HuH-7 (cell line): ENCODE measurements at places on chromosomes 13 and 19.

- DNase-seq: no peak
Measured at GRCh38 chr19:32396046-32396652, 9.4 kb upstream of the DPY19L3 start.

DNA sequence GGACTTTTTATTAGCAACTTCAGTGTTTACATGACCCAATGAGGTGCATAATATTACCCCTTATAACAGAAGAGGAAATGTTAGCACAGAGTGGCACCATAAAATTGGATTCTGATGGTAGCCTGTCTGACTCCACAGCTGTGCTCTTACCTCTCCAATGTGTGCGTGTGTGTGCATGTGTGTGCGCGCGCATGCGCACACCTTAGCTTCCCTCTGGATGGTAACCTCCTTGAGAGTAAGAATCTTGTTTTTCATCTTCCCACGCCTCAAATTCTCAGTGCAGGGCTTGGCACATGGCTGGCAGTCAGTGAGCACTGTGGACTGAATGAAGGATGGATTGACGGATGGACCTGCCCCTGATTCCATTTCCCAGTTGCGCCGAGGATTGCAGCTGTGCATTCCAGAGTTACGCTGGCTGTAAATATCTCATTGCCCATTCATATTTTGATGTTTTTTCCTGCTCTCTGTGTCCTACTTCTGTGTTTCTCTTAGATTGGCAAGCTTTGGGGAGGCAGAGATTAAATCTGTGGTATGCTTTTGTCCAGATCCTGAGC lies 99.2 kb upstream of the WASF3 start:
- no peak for DNase-seq

GRCh38 chr19:12930002-12930645 lies 3.4 kb downstream of the FARSA start:
- no peak for DNase-seq

DNA sequence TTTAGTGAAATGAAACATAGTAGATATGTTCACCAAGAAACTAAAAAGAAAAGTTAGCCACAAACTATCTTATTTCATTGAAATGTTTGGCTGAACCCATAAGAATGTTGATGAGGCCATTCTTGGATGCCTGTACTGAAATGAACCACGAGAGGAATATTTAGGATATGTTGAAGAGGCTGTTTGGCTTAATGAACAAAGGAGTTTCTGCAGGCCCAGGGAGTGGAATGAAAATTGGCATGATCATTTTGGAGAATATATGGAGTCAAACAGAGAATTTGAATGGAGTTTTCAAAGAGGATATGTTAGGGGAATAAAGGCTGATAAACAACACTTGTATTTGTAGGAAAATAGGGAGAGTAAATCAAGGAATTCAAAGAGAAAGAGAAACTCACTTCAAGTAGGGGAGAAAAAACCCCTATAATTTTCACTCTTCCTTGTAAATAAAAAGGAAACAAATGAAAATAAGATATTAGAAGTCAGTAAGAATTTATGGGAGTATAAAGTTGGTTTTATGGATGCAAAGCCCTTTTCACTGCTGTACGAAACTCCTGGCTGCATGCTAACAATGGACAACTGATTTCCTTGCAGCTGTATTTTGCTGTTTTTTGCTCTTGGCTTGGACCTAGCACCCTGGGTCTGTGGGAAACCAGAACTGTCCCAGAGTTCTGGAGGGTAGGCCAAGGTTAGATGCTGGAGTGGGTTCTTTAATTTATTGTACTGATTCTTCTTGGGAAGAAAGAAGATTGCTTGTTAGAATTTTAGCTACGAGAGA lies 36.5 kb downstream of the KL start:
- no peak for DNase-seq

DNA sequence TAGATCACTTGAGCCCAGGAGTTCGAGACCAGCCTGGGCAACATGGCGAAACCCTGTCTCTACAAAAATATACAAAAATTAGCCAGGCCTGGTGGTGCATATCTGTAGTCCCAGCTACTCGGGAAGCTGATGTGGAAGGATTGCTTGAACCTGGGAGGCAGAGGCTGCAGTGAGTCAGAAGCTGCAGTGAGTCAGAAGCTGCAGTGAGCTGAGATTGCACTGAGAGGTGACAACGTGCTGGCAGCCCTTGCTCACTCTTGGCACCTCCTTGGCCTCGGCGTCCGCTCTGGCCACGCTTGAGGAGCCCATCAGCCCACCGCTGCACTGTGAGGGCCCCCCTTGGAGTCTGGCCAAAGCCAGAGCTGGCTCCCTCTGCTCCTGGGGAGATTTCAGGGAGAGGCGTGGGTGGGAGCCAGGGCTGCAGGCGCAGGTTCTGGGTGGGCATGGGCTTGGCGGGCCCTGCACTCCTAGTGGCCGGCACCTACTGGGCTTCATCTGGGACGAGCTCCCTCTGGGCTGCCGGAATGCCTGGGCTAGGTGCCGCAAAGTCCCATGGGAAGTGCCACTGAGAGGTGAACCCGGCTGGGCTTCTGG lies 39.5 kb upstream of the RPL21 start:
- DNase-seq: no peak

DNA sequence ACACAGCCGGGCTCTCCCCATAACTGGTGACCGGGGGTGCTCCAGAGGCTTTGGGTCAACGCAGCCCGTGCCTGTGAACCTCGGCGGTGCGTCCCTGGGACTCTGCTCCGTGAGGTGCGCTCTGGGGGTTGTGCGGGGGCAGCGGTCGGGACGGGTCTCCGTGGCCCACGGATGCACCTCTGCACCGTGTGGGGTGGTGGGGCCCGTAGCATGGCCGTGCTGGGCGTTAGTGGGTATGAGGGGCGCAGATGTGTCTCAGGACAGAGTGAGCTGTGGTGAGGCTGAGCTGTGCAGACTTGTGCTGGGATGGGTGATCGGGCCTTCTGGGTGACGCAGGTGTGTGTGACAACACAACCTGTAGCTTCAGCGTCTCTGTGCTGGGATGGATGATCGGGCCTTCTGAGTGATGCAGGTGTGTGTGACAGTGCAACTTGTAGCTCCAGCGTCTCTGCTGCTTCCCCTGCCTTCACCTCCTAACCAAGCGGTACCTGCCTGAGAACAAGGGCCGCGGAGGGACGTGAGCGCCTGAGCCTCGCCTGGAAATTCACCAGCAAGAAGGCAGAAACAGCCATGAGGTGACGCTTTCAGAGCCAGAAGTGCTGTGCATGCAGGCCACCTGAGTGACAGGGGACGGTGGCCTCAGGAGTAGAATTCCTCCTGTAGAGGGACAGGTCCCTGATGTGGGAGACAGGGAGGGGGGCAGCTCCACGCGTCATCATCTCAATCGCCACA lies 599 bp downstream of the ZNF331 start:
- no peak for DNase-seq

DNA sequence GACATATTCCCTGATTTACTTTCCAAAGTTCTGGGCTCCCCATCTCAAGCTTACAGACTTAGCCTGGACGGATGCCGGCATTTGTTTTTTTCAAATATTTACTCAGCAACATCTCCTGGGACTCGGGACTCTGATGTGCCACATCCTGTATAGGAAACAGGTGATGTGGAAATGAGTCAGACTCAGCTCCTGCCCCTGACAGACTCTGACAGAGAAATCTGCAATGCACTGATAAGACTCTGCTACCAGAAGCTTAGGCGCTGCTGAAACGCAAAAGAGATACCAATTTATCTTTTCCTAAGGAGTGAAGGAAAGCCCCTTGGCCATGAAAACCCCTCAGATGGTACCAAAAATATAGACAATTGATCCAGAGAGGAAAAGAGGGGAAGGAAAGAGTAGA lies 16.2 kb downstream of the LAIR2 start:
- no peak for DNase-seq

- DNase-seq: no peak
Measured at GRCh38 chr19:1168572-1169410, 5.3 kb downstream of the SBNO2 start.

- no peak for DNase-seq
Measured at GRCh38 chr19:5953680-5954213, 24.2 kb downstream of the RANBP3 start.

GRCh38 chr19:53055117-53055516 lies 10.6 kb downstream of the ERVV-2 start:
- DNase-seq: no peak

GRCh38 chr13:84430446-84430845 lies 548.2 kb upstream of the SLITRK1 start:
- DNase-seq: no peak

GRCh38 chr19:32178401-32178800 lies 167.0 kb upstream of the ZNF507 start:
- no peak for DNase-seq

DNA sequence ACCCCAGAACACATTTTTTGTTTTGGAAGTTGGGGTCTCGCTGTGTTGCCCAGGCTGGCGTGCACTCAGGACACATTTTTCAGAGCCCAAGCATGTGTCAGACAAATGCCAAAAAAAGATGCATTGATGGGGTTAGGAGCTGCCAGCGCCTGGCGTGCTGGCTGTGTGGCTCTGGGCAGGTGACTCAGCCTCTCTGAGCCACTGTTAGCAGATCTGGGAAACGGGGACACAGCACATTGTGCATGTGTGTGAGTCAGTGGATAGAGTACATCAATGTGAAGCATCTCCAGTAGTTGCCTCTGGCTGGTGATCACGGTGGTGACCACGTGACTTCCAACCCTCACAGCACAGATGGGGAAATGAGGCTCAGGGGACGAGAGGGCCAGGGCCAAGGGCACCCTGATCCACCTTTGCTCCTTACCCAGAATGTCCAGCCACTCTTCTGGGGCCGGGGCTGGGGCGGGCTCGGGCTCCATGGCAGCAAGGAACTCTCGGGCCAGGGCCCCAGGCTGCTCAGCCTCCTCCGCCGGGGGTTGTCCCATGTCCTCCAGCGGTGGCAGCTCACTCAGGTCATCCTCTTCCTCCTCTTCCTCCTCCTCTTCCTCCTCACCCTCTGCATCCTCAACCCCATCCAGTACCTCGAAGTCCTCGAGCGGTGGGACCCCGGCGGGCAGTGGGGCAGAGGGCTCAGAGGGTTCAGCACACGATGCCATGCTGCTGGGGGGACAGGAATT lies 1.9 kb downstream of the FKBP8 start:
- DNase-seq: no peak

DNA sequence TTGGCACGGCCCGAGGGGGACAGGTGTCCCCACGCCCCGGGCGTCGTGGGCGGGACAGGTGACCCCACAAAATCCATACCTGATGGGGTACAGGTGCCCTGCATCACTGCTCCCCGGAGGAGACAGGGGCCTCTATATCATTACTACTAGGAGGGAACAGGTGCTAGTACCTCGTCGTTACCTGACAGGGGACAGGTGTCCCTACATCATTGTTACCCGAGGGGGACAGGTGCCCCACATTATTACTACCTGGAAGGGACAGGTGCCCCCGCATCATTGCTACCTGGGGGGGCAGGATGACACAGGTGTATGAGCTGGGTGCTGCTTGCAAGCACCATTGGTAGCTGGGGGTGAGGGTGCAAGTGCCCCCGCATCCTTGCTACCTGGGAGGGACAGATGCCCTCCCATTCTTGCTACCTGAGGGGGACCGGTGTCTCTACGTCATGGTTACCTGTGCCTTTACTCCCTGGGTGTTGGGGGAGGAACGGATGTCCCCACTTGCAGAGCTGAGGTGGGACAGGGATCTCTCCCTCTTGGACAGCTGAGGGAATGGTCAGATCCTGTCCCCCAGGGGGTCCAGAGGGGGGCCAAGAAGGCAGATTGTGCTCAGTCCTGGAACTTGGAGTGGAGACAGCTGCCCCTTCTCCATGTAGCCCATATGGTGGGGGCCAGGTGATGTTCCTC lies 620 bp downstream of the CRTC1 start:
- DNase-seq: no peak

GRCh38 chr13:44508562-44509077 lies 67.5 kb downstream of the TSC22D1 start:
- DNase-seq: no peak

- DNase-seq: no peak
Measured at GRCh38 chr19:5130371-5131030, 161.6 kb downstream of the KDM4B start.

DNA sequence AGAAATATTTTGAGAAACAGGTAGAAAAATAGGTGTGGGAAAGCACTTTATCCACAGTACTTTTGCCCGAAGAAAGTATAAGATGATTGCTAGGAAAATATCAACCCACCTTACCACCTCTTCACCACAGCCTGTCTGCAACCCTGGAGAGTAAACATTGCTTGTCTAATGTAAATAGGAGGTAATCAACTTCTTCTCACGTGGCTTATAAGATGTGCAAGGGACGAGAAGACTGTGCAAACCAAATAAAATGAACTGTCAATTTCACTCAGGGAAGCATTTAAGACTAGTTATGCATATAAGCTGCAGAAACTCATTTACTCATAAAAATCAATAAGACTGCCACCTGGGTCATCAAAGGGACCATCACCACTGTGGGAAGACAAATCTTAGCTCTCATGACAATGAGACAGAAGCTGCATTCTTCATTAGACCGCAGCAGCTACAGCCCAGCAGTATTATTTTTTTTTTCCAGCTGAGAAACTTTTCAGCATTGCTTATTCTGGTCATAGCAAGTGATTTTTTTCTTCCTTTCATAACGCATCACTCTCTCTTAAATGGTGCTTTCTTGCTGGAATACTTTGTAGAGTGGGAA lies 807.7 kb upstream of the GPC6 start:
- no peak for DNase-seq

GRCh38 chr19:52935434-52935833 lies 12.2 kb upstream of the ZNF888 start:
- no peak for DNase-seq
